ENCODE measurements at places on chromosomes 5 and 9. TPM values are rescaled to one million over a fixed set of nuclear protein-coding genes. Genes with fewer than 3 reads are reported as not detected.

BAAT gene
- total RNA-seq: 0.08 TPM

FAM153A gene
- total RNA-seq: 6.3 TPM

RGS7BP gene
- not detected for total RNA-seq

SHB gene
- 1.7 TPM for total RNA-seq

RXRA gene
- total RNA-seq: 0.71 TPM

SPATA9 gene
- total RNA-seq: not detected

COQ4 gene
- total RNA-seq: 59.5 TPM

PIP5K1B gene
- total RNA-seq: 77.4 TPM

SYK gene
- total RNA-seq: 0.18 TPM

CAPSL gene
- not detected for total RNA-seq

SLC38A9 gene
- 25.7 TPM for total RNA-seq

UHRF2 gene
- total RNA-seq: 77.3 TPM

NEUROG1 gene
- not detected for total RNA-seq

FOXD4L6 gene
- 0.16 TPM for total RNA-seq

ZFP62 gene
- 28.4 TPM for total RNA-seq

NUTM2F gene
- not detected for total RNA-seq

DNA sequence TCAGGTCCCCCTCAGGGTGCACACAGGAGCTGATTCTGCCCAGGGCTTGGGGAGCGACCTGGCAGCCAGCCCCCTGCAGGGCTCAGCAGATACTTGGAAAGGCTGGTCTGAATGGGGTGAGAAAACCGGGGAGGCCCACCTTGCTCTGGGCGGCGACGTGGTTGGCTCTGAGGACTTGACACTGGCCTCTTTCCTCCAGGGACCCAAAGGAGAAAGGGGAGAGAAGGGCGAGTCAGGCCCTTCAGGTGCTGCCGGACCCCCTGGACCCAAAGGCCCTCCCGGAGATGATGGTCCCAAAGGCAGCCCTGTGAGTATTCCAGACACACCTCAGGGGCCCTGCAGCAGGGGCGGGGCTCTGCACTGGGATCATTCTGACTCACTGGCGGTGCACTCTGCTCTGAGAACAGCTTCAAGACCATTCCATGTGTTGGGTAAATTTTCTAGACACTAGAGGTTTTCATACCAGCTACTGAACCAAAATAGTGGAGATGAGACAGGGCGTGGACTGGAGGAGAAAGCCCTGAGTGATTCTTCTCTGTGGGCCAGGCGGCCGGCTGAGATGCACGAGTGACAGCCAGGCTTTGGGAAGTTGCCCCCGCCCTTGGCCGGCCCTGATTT, 65.9 kb upstream of the FCN2 start:
- H3K4me1 ChIP-seq: no peaks in the 10 kb centered on the region
- no peak overlapping the region for H3K27ac ChIP-seq
- no peak for DNase-seq
- no peak overlapping the region for H3K4me3 ChIP-seq
- H3K36me3 ChIP-seq: no peaks in the 10 kb centered on the region

- no peak overlapping the region for H3K4me3 ChIP-seq
- peaks cover 13% of the 10 kb centered on the region for H3K27me3 ChIP-seq
- no peak for DNase-seq
- no peaks in the 10 kb centered on the region for H3K36me3 ChIP-seq
Observed at GRCh38 chr5:122102825-122103224, 24.8 kb upstream of the LOX start.

DNA sequence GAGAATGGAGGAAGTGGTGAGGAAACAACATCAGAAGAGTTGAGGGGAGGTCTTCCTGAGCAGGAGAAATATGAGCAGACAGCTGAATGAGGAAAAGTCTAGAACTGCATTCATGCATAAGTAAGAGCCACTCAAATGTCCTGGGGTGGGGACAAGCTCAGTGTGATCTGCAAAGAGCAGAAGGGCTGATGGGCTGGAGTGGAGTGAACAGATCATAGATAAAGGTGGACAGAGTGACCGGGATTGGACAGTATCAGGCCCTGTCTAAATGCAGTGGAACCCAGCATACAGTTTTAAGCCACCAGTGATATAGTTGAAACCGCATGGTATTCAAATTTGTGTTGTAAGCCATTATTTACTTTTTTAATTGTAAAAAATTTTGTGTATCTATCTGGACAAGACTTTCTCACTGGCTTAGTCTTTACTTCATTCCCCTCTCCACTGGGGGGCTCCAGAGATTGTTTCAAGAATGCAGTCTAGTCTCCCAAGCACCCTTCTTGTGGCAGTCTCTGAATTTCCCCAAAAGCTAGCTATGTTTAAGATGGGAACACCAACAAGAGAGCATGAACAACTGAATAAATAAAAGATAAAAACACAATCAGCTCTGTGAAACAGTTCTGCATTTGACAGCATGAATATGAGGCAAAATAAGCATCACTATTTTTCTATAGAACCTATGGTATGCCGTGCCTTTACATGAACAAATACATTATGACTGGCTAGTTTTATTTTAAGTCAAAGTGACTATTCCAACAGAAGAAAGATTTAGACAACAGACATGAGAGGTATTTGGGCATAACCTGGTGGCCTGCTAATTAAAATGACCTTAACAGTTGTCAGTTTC, 10.7 kb upstream of the STK32A start:
- no peak overlapping the region for H3K27ac ChIP-seq
- no peaks in the 10 kb centered on the region for H3K36me3 ChIP-seq
- H3K27me3 ChIP-seq: peaks cover under 1% of the 10 kb centered on the region
- no peak for DNase-seq
- no peak overlapping the region for H3K4me3 ChIP-seq

- no peak overlapping the region for H3K27ac ChIP-seq
- H3K27me3 ChIP-seq: peaks cover 17% of the 10 kb centered on the region
- no peak overlapping the region for H3K4me3 ChIP-seq
- H3K36me3 ChIP-seq: no peaks in the 10 kb centered on the region
Observed at GRCh38 chr5:170173647-170174046, 59.1 kb upstream of the C5orf58 start.

- H3K27ac ChIP-seq: no peak overlapping the region
- DNase-seq: no peak
- H3K4me1 ChIP-seq: no peaks in the 10 kb centered on the region
- H3K27me3 ChIP-seq: no peaks in the 10 kb centered on the region
- no peaks in the 10 kb centered on the region for H3K36me3 ChIP-seq
Observed at GRCh38 chr5:122351416-122352157, 39.5 kb downstream of the SNCAIP start.

DNA sequence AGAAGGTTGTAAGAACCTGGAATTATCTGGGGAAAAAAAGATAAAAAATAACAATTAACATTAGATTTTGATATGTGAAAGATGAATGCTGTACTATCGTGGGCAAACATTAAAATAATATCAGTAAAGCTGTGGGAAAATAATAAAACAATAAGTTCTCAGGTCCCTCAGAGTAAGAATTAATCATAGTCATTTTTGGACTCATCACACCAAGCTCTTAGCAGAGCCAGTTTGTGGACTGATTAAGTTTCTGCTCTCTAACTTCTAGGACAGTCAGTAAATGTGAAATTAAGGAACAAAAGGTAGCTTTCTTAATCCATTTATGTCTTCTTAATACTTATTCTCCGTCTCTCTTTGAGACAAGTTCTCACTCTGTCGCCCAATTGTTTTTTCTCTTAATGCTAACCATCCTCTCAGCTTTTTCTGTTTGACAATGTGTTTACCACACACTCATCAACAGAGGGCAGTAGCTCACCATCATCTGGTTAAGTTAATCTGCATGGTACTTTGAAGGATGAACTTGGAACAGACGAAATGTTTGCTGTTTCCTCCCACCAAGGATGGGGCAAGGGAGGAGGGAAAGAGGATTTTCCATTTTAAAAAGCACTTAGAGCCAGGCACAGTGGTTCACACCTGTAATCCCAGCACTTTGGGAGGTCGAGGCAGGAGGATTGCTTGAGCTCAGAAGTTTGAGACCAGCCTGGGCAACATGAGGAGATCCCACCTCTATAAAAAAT, 5.3 kb upstream of the ACO1 start:
- H3K27me3 ChIP-seq: peaks cover 21% of the 10 kb centered on the region
- peak overlapping the region; percentile 16 for H3K4me3 ChIP-seq
- no peaks in the 10 kb centered on the region for H3K36me3 ChIP-seq
- peak; percentile 42 for DNase-seq

DNA sequence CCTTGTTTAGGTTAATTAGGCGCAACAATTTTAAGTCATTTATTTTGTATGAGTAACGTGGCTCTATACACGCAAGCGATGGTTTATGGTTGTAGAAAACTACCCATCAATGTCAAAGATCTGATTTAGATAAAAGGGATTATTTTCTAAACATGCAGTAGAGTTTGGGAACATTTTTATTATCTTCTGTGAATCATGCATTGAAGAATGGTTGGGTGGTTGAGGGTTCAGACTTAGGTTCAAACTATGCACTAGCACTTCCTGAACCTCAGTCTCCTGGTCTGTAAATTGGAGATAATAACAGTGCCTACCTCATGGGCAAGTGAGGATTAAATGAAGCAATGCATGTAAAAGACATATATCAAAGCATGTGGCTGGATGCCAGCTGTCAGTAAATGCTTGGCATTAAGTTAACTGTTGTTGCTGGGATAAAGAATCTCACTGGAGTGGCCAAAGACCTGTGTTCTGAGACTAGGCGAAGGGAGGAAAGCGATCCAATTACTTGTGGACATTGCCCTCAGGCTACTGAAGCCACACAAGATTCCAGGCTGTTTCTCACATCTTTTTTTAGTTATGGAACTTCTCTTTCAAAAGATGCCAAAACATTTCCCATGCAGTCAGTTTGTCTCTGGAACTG, 1.1 kb upstream of the OTULINL start:
- H3K4me3 ChIP-seq: peak overlapping the region; percentile 76
- peaks cover 4% of the 10 kb centered on the region for H3K36me3 ChIP-seq
- H3K27me3 ChIP-seq: peaks cover 8% of the 10 kb centered on the region
- H3K4me1 ChIP-seq: peaks cover 31% of the 10 kb centered on the region
- no peak for DNase-seq
- peak overlapping the region; percentile 61 for H3K27ac ChIP-seq

Data from activated T-helper 1 cell treated with anti-CD3 and anti-CD28 coated beads, Interleukin-12 subunit alpha, Interleukin-12 subunit beta, Interleukin-2, Interleukin-4 antibody, amounts not matched to agents 30 ng/mL and 10 ng/mL and 1 ng/mL, durations not matched to agents 14 hours and 24 hours and 36 hours (primary cell).